ENCODE measurements at places on chromosomes 4 and X.

- DNase-seq: no peak
Measured at GRCh38 chr4:187191676-187192075, 468.0 kb upstream of the FAT1 start.

DNA sequence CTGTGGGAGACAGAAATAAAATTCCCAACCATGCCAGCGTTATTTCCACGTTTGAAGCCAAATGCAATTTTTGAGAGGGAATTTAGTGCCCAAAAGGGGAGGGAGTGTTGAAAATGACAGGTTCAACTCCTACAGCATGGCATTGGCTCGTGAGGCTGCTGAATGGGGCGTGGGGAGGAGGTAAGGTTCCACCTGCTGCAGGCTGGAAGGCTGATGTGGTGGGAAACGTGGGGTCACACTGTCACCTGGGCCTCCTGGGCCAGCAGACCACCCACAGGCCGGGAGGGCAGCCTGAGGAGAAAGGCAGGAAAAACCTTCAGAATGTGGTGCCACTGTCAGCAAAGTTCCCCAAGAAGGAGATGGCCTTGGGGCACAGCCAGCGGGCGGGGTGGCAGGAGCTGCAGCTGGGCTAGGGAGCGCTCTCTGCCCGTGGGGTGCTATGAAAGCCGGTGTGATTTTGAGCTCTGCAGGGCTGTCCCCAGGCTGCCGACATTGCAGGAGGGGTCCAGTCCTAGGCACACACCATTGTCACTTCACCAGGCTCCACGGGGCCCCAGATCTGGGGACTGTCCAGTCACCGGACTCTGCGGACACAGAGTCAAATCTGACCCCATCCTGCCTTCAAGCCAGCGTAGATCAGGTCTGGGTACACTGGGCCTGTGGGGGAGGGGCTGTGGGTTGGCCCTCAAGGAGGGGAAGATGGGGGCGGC is 19.6 kb downstream of the MSANTD1 start:
- DNase-seq: peak; percentile 2

- DNase-seq: peak; percentile 80
Measured at GRCh38 chr4:70505151-70505748, 13.1 kb upstream of the AMTN start.

DNA sequence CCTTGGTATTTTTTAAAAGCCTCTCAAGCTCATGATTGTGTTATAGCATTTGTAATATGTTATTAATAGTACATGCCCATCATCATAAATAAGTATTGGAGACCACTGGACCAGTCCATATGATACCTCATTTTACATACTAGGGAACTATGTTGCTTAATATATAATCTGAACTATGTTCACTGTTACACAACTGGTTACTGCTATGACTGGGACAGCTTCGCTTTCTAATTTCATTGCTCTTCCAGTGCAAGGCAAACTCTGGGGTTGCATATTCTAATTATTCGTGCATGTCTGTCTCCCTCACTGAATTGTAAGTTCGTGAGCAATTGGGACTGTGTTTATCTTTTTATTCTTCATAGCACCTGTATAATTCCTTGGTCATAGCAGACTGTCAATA is 330.5 kb downstream of the RAPGEF2 start:
- no peak for DNase-seq

GRCh38 chr4:127832585-127832984 is 48.1 kb upstream of the PLK4 start:
- DNase-seq: no peak

DNA sequence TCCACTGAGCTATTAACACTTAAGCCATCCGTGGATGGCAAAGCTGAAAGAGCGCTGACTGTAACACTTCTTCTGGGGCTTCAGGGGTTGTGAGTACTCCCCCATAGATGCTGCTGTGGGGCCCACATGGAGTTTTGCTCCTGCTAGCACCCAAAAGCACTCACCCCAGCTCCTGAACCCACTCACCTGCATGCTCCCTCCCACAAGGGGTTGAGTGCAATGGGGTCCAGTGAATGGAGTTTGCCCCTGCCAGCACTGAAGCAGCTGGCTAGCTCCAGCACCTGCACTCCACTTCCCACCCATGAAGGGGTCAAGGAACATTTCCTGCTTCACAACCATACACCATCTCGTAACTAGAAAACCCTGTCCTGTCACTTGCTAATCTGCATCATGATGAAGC is 78.9 kb downstream of the IL21 start:
- no peak for DNase-seq

DNA sequence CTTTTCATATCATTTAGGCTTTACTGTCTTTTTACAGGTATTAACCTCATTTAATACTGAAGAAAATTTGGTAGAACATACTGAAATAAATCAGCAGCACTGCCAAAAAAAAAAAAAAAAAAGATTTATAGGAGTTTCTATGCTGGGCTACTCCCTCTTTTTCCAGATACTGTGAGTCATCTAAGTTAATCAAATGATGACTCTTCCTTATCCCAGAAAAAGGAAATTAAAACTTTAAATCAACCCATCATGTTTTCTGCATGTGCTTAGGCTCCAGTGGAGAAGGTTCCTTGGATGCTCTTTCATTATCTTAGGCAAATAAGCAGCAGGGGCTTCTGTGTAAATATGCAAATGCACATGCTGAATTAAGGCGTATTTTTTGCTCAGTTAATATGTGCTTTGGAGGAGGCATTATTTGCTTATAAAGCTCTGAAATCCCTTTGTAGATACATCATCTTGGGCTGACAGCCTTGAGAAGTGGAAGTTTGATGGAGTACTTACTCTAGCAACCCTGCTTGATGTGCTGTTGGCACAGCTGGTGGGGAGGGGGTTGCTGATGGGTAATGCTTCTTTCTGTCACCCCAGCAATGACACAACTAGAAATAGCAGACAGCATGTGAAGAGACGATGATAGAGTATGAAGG is 136.1 kb downstream of the C4orf33 start:
- no peak for DNase-seq

- no peak for DNase-seq
Measured at GRCh38 chr4:23887989-23888388, 1.9 kb downstream of the PPARGC1A start.

- DNase-seq: no peak
Measured at GRCh38 chrX:125826080-125826479, 340.0 kb downstream of the DCAF12L2 start.

DNA sequence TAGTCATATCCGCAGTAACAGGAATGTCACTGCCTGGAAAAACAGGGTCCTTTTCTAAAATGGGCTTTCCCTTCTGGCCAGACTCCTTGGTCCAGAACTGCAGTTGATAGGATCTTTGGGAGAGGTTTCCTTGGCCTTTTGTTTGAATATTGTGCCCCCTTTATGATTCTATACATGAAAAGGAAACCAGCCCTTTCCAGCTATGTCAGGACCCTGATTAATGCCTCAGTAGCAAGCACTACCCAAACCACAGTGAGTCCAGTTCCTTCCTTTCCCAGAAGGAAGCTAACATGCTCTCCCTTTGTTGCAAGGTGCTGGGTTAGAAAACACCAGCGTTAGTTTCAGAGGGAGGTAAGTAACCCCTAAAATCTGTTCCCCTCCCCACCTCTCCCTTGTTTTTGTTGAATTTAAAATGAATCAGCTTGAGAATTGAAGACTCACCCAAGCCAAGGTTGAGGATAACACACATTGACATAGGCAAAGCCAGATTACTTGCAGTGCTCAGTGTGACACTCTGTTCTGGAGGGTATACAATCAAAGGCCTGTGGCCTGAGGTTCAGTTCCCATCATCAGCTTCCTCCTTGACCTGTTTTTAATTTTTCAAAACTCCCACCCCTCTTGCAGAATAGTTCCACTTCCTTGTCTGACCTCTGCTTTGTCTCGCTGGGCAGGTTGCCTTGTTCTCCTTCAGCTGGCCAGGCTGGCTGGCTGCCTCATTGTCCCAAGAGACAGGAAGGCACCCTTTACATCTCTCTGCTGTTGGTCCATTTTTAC is 87.6 kb upstream of the PLAC1 start:
- no peak for DNase-seq

DNA sequence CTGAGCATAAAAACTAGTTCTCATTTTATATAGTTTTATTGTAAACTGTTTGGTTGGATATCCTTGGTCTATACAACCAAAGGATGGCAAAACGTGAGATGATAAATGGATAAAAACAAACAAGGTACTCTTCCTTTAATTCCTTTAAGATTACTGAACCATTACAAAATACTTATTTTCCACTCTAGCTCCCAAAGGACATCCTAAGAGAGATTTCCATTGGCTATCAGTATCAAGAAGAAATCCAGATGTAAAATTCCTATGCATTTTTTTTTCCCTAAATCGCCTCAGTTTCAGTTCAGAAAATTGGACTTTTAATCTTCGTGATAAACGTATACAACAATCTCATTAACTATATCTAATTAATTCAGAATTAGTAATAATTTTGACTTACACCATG is 2.3 kb downstream of the FBXL5 start:
- no peak for DNase-seq

DNA sequence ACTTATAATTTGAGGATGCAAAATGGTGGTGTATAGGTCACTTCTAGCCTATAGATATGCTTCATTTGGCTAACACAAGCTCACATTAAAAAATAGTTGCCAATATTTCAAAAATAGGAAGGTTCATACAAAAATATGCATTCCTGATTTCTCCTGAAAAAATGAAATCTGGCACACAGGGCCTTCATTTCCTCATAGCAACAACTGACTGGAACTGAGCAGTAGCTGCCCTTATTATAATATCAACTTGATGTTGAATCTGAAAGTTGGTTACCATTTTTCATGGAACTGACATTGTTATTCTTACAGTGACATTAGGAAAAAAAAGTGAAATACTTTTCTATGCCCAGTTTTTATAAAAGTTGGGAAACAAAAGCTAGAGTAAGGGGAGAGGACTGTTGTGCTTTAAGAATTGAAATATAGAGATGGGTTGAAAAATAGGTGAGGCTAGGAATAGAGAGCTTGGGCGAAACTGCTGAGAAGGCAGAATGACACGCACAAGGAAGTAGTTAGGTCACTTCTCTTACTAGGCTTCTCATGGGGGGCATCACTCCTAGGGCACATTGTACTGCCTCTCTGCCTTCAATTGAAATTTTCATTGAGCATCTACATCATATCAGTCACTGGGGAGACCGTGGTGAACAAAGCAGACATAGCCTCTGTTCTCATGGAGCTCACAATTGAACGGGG is 43.1 kb upstream of the C1GALT1C1 start:
- no peak for DNase-seq

DNA sequence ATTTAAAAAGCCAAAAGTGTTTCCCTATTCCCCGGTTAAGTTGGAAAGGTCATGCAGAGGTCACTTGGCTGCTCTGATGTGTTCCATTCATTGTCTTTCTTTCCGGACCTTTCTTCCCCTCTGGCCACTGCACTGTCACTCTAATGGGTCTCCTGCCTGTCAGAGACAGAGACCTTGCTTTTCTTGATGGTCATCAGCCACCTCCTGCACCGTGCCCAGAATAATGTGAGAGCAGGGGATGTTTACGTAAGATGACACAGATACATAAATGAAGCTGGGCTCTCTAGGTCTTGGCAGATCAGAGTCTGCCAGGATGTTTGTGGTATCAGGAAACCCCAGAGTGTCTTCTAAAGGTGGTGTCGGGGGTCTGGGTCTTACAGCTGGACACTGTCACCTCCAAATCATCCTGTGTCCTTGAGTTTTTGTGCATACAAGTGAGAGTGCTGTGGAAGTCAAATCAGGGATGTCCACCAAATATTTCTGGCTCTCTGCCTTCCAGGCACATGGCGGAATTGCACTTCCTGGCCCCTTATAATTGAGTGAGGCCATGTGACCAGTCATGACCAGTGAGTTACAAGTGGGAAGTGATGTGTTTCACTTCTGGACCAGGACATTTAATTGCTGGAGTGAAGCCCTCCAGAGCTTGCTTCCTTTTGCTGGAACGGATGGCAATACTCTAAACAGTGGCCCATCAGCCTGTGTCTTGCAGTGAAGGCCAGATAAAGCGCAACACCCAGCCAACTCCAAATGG is 130.6 kb upstream of the ATP6AP2 start:
- DNase-seq: no peak

DNA sequence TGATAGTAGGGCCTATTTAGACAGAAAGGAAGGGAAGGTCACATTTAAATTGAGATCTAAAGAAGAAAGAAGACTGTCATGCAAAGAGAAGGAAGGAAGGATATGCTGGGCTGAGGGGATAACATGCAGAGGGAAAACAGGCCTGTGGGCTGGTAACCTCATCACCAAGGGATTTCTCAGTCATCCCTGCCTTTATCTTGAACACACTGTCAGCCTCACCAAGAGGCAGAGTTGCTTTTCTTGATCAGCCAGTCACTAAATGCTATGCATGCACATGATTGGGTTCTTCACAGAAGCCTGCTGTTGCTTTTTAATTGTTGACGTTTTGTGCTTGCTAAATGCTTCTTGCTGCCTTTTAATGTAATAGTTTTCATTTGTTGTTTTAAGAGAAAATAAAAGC is 113.0 kb downstream of the ARHGAP24 start:
- no peak for DNase-seq

DNA sequence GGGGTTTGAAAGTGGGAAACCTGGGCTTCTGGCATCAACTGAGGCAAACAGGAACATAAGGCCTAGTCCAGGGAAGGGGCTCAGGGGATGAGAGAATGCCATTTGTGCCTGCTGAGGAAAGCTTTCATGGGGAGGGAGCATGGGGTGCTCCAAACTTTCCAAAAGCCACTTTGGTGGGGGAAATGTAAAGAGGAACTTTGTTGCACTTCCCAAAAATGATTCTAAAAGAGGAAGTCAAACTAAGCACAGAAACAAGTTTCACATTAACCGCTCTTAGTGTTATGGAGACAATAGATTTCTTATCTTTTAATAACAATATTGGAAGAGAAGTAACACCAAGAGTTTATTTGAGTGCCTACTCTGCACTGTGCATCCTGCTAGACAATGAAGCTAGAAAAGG is 32.3 kb downstream of the GAB3 start:
- DNase-seq: no peak
